Caki2 (cell line): ENCODE measurements at places on chromosomes 5 and 9.
A peak's percentile ranks its signal among the peaks of the same experiment; 100 is the strongest.

DNA sequence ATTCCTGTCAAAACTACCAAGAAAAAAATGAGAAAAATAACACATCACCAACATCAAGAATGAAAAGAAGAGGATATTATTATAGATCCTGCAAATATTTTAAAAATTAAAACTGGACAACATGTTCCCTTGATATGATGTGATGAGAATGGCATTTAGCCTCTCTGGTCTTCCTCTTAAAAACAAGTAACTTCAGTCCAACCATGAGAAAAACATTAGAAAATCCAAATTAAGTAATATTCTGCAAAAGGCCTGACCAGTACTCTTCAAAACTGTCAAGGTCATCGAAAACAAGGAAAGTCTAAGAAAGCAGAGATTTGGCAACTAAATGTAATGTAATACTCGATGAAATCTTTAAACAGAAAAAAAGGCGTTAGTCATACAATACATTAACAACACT lies 167.1 kb upstream of the SNX2 start:
- DNase-seq, result no peak

DNA sequence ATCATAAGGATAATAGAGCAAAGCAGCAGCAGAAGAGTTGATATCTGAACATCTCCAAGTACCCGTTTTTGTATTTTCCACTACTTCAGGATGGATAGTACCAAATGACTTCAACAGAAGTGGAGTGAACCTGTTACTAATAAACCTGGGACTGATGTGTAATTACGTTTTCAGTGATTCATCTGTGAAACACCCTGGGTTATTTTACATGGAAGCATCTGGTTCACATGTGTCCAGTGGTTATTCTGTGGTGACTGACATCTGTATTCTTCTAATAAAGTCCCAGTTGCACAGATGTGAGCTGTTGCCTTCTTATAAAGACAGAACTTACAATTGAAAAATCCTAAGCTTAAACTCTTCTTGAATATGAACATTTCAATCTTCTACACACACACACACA lies 139.7 kb upstream of the VCAN start:
- no peak for DNase-seq

DNA sequence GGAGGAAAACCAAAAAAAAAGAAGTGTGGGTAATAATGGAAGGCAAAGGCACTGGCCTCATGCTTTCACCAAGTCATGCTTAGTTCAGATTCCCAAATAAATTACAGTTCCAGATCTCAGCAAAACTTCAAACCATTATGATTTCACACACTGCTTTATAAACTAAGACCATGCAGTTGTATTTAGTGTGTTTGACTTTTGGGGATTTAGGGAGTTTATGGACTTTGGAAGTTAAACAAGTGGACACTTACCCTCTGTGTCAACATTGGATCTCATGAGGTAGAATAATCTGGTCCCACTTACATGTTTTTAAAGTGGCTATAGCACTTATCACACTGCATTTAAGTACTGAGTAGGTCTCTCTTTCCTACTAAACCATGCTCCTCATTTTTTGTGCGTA lies 3.7 kb downstream of the DNAJC25 start:
- no peak for DNase-seq

GRCh38 chr9:7937761-7938491 lies 138.3 kb upstream of the DMAC1 start:
- DNase-seq, result no peak

DNA sequence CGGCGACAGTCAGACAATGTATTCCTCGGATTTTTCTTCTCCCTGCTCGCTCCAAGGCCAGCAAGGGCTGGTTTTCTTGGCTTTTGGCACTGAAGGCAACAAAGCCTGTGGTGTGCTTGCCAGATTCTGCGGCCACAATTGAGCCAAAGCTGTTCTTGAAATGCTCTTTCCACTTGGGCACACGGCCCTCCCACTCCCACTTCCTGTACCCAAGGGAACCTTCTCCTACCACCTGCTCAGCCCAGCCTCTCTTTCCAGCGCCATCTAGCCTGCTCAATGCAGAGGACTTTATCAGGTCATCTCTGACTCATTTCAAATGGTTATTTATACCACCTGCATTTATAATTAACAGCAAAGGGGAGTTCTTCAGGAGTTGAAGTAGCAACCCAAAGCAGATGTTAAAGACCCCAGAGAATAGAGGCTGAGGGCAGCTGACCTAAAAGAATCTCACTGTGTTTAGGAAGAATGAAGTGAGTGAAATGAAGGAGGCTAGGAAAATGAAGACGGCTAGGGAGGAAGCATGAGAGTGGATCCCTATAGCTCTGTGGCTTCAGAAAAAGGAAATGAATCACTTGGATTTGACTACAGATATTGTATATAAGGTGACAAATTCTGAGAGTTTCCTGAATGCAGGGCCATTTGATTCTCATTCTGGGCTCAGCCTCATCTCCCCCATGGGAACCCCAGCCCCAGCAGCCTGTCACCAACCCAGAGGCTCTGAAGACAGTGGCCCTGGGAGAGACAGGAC lies 439.0 kb downstream of the ENC1 start:
- peak; percentile 40 for DNase-seq

- DNase-seq, result peak; percentile 94
Observed at GRCh38 chr5:172451771-172452197, 2.5 kb downstream of the SH3PXD2B start.

GRCh38 chr9:114930056-114930812 lies at the start of gene TNFSF8:
Gene TNFSF8, minus strand, starts transcription at chr9:114930591. Its CDS starts 288 bp downstream, at chr9:114930303.
- DNase-seq, result no peak

- no peak for DNase-seq
Observed at GRCh38 chr9:90870621-90871326, 69.2 kb downstream of the SYK start.

DNA sequence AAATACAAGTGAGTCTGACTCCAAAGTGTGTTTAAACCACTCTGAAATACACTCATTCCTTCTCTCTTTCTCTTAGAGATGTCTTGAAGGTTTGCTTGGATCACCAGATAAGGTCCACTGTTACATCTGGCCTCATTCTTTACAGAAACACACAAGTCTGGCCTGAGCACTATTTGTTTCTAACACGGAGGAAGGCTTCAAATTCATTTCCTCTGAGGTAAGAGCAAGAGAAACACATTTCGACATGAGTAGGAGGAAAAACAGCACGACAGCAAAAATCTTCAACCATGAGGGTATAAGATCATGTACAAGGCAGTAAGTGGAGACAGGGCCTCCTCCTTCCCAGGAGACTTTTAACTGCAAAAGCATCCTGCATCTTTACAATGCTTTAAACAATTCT lies 8.0 kb downstream of the SIL1 start:
- no peak for DNase-seq

- DNase-seq, result no peak
Observed at GRCh38 chr9:134635351-134636148, 6.1 kb upstream of the COL5A1 start.

DNA sequence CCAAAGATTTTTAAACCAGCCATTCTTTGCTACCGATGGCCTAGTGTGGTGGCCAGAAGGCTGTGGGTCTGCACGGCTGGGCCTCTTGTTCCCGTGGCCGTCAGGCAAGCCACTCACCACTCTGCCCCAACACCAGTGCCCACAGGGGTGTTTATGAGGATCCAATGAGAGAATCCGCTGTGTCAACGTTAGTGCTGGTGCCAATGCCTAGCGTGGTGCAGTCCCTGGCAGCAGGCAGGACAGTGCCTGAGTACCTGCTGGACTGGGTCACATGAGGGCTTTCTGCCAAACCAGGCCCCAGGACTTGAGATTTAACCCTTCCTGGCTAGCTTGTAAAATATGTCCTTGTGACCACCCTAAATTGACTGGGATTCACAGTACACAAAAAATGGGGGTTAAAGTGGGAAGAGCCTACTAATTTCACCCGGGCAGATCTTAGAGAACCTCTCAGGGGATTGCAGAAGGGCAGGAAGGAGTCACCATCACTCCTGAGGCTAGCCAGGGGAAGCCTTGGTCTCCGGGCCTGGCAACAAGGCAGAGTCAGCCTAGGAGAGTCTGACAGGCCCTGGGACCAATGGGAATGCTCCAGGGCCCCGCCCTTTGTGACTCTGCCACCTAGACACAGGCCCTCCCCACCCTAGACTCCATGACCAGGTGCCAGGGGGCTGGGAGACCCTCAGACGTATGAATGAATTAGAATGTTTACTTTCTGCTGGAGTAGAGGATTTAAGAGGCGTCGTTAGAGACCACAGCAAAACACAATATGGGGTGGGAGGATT lies 63.2 kb upstream of the FSTL4 start:
- DNase-seq, result no peak

GRCh38 chr5:147481376-147481775 lies 28.5 kb downstream of the DPYSL3 start:
- peak; percentile 66 for DNase-seq

GRCh38 chr5:113897748-113898147 lies 384.3 kb downstream of the YTHDC2 start:
- DNase-seq, result no peak

DNA sequence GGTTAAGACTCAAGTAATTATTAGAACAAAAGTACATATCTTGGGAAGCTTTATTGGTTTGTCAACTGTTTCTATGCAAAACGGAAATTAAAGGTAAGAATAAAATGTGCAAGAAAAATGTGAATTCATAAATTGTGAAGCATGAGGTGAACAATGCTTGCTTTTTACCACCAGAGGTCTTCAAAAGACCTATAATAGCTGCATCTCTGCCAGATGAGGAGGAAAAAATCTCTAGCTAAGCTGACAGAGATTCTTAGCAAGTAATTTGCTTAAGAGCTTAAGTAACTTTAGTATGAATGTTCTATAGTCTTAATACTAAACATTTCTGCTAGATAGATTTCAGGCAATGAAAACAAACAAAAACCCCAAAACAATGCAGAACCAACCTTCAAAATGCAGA lies 54.1 kb downstream of the MRPS30 start:
- DNase-seq, result no peak

DNA sequence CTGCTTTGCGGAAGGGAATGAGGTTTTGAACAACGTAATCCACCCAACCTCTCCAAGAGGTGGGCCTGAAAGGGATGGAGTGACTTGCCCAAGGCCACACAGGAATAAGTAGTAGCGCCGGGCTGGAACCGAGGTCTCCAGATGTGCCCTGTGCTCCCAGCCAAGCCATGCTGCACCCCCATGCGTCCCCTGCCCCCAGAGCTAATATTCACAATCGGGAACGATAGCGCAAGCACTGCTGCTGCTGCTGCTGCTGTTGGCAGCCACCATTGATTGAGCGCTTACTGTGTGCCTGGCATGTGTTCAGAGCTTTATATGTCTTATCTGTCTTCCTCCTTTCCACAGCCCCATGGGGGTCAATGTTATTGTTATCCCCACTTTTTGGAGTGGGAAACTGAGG lies 43.9 kb downstream of the AMBP start:
- no peak for DNase-seq

DNA sequence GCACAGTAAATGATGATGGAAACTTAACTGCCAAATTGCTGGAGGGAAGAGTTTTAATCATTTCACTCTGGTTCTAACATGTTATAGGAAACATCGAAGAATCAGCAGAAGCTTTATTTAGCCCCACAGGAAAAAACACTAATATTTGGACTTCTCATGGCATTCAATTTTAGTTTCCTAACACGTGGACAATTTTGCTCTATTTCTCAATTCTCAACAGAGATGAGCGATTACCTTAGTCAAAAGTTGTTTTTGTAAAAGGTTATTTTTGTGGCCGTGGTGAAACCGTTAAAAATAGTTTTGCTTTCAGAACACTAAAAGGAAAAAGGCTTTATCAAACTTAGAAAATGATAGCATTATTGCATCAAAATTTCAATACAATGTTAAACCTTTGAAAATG lies 235.2 kb downstream of the PLK2 start:
- DNase-seq, result no peak

- no peak for DNase-seq
Observed at GRCh38 chr5:107149243-107150005, 521.3 kb downstream of the EFNA5 start.

GRCh38 chr5:43042176-43042625 lies 2.1 kb upstream of the ANXA2R start:
- DNase-seq, result peak; percentile 82

DNA sequence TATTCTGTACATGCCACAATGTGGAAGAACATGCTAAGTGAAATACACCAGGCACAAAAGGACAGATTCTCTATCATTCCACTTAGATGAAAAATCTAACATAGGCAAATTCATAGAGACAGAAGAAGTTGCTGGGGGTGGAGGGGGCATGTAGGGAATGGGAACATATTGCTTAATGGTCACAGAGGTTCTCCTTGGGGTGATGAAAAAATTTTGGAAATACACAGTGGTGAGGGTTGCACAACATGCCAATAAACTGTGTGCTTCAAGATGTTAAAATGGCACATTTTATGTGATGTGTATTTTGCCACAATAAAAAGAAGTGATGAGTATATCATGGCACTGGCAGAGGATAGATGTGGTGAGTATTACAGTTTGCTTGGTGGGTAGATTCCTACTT lies 111.9 kb downstream of the SUSD1 start:
- DNase-seq, result no peak

- no peak for DNase-seq
Observed at GRCh38 chr5:138338411-138339090, 485 bp downstream of the FAM53C start.

DNA sequence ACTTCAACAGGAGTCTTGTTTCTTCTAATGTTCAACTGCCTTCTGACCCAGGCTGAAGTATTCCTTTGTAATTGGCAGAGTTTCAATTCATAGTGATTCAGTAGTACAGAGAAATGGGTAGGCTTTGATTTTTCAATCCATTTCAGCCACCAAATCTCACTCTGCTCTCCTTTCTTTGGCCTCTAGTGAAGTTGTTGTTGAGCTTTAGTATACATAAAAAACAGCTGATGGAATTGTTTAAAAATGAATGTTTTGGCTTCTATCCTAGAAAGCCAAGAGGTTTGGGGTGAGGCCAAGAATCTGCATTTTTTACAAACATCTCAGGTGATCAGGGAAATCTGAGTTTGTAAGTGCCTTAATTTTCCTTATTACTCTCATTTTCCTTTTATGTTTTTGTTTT lies 182.9 kb upstream of the MAP1B start:
- DNase-seq, result no peak

GRCh38 chr9:115649991-115650472 lies 503.6 kb upstream of the PAPPA start:
- no peak for DNase-seq
